EL (cell line): ENCODE measurements at places on chromosomes 13 and 19.

DNA sequence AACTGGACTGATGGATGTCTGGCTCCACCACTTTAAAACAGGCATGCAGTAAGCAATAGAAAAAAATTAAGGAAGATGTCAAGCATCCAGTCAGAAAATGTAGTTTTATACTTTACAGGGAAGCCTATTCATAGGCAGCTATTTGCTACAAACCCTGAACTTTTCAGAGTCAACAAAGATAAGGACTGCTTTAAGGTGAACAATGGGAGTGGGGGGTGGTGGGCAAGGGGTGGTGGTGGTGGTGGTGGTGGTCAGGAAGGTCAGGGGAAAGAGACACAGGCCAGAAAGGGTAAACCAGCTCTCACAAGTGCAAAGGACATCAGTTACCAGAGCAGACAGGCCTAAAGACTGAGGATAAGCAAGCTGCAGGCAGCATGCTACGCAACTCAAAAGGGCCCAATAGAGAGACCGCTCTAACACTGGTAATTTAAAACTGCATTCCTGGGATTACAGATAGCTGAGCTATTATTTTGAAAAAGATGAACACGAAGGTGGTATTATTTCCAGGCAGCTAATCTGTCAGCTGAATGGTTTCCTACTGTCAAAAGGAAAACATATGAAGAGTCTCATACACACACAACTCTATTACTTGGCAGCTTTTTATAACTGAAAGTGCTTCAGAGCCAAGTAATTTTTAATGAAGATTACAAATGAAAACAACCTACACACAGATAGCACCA is 14.8 kb downstream of the BRD4 start:
- DNase-seq: peak; percentile 61

- DNase-seq: peak; percentile 7
These were observed 46.7 kb downstream of the ZNF729 start for GRCh38 chr19:22332924-22333323.

- no peak for DNase-seq
These were observed 5.4 kb upstream of the CDC37 start for GRCh38 chr19:10408511-10409283.

GRCh38 chr13:109733550-109733949 is 52.8 kb downstream of the IRS2 start:
- DNase-seq: no peak

DNA sequence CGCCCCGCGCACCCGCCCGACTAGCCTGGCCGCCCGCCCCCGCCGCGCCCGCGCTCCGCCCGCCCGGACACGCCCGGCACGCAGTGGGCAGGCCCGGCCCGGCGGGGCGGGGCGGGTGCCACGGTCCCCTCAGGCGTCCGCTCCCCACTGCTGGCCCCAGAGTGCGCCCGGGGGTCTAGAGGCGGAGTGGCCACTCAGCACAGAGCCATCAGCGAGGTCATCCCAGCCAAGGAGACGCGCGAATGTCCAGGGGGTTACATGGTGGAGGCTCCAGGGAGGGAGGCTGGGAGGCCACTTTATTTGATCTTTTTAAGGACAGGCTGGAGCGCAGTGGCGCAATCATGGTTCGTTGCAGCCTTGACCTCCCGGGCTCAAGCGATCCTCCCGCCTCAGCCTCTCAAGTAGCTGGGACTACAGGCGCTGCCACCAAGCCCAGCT is 236 bp upstream of the TINCR start:
- DNase-seq: no peak

DNA sequence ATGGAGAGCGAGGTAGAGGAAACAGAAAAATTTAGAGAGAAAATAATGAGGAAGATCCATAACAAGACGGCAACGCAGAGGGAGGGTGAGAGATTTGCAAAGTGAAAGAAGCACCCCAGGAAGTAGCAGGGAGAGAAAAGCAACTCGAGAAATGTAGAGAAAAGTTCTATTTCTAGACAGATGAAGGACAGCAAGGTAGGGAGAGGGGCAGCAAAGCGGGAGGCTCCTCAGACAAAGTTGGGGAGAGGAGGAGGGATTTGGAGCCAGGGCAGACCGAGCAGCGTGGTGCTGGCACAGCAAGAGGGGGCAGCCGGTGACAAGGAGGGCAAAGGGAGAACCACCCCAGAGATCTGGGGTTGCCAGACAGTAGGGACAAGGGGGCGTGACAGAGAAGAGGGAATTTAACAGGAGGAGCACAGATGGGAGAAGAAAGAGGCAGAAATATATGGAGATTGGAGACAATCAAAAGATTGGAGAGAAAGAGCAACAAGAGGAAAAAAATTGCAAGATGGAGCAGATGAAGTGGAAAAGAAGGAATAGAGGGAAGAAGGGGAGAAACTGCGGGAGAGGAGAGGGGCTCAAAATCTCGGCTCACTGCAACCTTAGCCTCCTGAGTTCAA is 989 bp downstream of the ZNF766 start:
- DNase-seq: peak; percentile 25

DNA sequence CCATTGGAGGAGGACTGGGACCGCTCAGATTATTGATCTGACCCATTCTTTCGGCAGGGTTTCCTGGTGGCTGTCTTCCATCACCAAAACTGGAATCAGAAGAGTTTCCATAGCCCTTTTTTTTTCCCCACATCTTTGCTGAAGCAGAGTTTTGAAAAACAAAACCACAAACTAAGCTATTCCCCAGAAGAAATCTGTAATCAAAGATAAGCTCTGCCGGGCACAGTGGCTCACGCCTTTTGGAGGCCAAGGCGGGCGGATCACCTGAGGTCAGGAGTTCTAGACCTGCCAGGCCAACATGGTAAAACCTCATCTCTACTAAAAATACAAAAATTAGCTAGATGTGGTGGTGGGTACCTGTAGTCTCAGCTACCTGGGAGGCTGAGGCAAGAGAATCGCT is 4.2 kb upstream of the ICAM1 start:
- DNase-seq: no peak

- no peak for DNase-seq
These were observed 111.3 kb downstream of the ZDHHC20 start for GRCh38 chr13:21347753-21348318.

DNA sequence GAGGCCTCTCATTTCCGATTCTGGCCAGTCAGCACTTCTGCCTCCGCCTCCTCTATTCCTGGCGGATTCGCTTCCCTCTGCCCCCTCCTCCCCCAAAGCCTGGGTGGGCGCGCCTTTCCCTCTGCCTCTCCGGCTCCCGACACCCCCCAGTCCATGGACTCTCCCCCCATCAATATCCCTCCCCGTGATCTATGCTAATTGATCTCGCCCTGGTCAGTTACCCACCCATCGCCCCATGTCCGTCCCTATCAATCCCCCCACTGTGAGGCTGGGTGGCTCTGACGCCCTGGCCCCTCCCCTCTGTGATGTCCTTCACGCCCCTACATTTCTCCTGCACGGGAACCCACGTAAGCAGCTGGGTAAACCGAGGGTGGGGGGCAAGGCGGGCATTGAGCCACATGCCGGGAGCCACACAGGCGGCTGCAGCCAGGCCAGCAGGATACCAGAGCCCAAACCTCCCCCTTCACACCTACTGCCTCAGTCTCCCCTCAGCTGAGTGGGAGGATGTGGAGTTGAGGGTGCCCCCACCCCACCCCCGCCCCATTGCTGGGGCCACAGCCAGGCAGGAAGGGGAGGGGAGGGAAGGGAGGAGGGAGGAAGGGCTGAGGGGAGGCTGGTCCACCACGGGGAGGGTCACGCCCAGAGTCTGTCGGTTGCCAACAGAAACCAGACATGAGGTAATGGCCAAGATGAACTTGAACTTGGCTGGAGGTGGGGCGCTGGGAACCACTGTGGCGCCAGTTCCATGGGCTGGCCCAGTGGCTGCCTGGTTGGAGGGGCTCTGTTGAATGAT is 21.0 kb downstream of the SMIM24 start:
- peak; percentile 66 for DNase-seq

DNA sequence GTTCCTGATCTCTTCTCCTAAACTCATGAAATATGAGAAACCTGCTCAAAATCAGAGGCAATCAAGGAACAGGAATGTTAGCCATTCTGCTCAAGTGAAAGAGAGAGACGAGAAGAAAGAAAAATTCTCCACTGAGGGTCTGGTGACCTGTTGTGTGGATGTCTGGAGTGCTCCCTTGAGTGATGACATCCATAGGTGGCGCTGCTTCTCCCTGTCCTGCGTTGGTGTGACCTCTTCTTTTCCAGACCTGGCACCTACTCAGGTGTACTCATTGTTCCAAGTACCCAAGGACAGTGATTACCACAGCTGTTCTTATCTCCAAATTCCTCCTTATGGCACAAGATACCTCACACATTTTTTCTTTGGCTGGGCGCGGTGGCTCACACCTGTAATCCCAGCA is 4.0 kb downstream of the ZNF223 start:
- DNase-seq: no peak

DNA sequence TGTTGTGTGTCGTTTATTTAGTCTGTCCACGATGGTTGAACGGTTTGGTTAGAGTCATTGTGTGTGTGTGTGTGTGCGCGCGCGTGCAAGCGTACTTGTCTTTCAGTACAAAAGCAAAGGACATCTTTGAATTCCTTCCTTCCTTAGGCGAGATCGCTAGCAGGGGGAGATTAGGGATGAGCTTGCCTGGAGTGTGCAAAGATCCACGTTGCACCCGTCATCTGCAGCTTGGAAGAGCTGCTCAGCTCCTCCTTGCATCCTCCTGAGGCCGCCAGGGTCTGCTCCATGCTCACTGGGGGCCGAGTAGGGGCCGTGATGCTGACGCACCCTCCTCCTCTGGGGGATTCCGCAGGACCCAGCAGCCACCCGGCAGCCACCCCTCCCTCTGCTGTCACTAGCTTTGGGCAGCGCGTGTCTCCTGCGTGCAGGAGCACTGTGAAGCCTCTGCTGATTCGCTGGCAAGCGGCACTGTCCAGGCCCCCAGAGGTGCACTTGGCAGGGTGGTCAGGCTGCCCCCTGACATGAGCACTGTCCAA is 137.3 kb downstream of the KDM4B start:
- no peak for DNase-seq

DNA sequence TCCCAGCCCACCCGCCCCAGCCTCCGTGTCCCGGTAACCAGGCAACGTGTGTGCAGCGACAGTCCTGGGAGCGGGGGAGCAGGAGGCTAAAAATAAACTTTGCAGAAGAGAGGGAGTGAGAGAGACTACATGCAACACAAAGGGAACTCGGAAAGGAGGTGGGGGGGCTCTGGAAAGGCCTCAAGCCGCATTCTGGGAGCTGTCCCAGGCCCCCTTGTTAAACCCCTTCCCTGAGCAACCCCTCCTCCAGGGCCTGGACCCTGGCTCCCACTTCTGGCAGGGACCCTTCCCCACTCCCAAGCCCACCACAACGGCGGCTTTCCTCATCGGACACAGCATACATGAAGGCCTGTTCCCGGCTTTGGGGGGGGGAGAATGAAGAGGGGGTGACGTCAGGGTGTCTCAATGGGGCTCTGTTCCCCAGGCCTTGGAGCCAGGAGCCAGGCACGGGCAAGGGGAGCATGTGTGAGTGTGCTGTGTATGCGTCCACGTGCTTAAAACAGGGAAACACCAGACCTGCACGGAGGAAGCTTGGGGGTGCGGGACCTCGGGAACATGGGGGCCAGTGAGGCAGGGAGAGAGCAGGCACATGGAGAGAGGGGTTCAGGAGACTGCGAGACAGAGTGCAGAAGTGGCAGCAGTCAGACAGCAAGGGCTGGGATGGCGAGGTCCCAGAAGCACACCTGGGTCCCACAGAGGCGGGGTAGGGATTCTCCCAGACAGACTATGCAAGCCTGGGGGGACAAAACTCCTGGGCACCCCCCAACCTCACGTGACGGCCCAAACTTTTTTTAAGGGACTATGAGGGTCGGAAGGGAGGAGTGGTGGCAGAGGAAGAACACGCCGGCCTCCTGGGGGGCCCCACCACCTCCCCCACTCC is 2.3 kb downstream of the ERF start:
- DNase-seq: peak; percentile 71

- DNase-seq: no peak
These were observed 20.3 kb upstream of the GGACT start for GRCh38 chr13:100608906-100609305.

DNA sequence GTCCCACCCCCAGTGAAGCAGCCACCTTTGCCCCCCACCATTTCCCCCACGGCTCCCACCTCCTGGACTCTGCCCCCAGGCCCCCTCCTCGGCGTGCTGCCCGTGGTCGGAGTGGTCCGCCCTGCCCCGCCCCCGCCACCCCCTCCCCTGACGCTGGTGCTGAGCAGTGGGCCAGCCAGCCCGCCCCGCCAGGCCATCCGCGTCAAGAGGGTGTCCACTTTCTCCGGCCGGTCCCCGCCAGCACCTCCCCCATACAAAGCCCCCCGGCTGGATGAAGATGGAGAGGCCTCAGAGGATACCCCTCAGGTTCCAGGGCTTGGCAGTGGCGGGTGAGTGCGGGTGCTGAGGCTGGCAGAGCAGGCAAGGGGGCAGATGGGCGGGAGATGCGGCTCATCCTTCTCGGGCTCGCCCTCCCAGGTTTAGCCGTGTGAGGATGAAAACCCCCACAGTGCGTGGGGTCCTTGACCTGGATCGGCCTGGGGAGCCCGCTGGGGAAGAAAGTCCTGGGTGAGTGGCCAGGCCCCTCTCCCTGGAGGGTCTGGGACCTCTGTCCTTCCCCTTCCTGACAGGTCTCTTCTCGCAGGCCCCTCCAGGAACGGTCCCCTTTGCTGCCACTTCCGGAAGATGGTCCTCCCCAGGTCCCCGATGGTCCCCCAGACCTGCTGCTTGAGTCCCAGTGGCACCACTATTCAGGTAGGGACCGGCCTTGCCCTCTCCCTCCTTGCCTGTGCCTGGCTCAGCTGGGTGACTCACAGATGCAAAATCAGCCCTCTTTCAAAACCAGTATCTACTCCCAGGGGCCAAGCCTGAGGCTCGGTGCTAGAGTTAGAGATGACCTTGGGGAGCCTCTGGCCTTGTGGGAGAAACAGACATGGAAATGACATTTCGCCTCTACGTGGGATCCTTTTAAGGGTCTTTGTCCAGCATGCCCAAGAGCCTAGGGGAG is 8.8 kb downstream of the IGFLR1 start:
- DNase-seq: no peak

GRCh38 chr13:81771951-81772350 is 1431.0 kb upstream of the SPRY2 start:
- no peak for DNase-seq

DNA sequence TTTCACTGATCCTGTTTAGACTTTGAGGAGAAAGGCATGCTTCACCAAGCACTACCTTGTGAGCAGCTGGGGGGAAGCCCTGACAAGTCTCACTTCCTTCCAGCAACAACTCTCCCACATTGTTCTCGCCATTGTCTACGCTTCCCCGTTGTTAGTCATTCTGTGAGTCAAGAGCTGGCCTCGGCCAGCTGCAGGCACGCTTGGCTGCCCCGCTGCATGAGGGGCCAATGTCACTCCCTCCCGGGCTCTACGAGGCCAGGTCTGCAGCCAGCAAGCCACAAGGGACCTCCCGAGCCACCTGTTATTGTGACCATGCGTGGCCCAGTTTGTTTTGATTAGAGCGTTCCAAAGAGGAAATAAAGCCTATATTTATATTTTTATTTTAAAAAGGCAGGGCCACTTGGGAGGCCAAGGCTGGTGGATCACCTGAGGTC is 220.9 kb downstream of the FOXO1 start:
- peak; percentile 27 for DNase-seq

- DNase-seq: no peak
These were observed 6.5 kb upstream of the PTOV1 start for GRCh38 chr19:49844138-49845095.

GRCh38 chr13:52969373-52969772 is 59.2 kb upstream of the OLFM4 start:
- DNase-seq: no peak
